ENCODE measurements at places on chromosomes 16 and 17.

GRCh38 chr17:28256881-28257280 is 62.1 kb upstream of the TMEM97 start:
- no peak for DNase-seq

GRCh38 chr17:61485067-61485775 is 33.0 kb downstream of the TBX4 start:
- DNase-seq, result no peak

- DNase-seq, result no peak
Measured at GRCh38 chr17:14346801-14347200, 45.9 kb downstream of the HS3ST3B1 start.

DNA sequence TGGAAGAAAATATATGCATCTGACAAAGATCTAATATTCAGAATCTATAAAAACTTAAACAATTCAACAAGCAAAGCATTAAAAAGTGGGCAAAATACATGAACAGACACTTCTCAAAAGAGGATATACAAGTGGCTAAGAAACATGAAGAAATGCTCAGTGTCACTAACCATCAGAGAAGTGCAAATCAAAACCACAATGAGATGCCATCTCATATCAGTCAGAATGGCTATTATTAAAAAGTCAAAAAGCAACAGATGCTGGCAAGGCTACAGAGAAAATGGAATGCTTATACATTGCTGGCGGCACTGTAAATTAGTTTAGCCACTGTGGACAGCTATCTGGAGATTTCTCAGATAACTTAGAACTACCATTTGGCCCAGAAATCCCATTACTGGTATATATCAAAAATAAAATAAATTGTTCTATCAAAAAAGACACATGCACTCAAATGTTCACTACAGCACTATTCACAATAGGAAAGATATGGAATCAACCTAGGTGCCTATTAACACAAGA is 179.5 kb downstream of the PCTP start:
- DNase-seq, result no peak

DNA sequence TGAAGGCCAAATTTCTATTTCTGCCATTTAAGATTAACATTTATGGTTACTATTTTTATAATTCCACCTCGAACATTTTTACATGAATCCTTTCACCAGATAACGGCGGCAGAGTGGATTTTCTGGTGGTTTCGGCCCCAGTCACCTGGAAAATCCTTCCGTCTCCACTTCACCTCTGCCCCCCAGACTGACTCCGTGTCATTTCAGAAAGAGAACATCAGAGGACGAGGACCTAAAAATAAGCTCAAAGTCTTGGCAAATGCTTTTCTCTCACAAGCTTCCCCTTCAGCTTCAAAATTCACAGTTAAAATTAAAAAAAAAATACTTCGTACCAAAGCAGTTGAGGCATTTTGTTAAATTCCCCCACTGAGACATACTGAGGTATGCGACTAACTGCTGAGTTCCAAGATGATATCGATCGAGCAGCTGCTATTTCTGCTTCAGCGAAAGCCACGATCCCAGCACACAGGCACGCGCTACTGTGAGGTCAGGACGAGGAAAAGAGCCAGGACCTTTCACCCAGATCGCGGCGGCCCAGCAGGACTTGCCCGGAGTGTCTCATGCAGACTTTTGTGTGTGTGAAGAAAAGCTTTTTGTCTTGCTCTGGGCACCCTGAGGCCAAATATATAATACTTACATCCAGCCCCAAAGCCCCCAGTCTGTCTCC is 36.8 kb downstream of the ASPA start:
- no peak for DNase-seq

GRCh38 chr16:86092586-86093480 is 193.9 kb downstream of the IRF8 start:
- no peak for DNase-seq

DNA sequence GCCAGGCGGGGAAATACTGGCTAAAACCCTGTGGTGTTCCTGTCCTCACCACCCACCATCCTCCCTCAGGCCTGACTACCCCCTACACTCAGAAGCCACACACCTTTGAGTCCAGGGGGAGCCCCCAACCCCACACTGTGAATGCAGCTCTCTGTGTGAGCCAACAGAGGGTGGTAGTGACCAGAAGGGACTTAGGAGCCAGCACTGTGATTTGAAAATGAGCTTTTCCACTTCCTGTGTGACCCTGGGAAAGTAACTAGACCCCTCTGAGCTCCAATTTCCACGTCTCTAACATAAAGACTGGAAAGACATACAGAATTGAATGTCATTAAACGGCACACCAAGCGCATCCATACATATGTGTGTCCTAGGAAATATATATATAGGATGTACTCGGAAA is 58.7 kb downstream of the SDK2 start:
- no peak for DNase-seq

DNA sequence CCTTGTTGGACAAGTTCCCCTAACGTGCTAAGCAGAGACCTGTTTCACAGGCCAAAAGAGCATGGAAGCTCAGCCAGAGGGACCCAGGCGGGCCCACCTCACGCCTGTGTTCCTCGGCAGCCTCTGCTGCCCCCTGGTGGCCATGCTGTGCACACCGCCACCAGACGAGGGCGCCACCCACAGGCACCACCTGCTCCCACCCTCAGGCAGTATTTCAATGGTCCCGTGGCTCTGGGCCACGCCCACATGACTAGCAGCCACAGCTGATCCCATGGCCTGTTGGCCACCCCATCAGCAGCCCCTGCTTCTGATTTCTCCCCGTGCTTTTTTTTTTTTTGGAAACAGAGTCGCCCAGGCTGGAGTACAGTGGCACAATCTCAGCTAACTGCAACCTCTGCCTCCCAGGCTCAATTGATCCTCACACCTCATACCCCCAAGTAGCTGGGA is 18.9 kb downstream of the MPG start:
- peak; percentile 89 for DNase-seq

DNA sequence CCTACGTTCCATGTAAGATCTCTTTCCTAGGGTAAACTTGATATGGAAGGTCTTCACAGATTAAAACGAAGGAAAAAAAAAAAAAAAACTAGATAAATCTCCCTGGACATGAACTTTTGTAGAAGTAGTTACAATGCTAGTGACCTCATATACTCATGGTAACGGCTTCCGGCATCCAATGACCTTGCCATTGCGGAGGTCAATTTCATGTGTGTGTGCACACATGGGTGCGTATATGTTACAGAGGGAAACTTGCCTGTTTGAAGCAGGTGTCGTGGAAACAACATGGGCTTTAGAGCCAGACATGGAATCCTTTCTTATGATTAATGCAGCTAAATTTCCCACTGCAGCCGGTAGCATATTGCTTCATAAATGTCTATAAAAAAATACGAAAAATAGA is 435.5 kb downstream of the MAF start:
- no peak for DNase-seq

DNA sequence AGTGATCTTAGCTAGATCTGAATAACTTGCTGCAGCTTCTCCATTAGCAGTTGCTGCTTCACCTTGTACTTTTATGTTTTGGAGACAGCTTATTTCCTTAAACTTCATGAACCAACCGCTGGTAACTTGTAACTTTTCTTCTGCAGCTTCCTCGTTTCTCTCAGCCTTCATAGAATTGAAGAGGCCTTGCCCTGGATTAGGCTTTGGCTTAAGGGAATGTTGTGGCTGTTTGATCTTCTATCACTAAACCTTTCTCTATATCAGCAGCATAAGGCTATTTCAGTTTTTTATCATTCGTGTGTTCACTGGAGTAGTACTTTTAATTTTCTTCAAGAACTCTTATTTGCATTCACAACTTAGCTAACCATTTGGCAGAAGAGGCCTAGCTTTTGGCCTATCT is 21.5 kb upstream of the TMEM92 start:
- DNase-seq, result no peak

- no peak for DNase-seq
Measured at GRCh38 chr16:11651796-11652195, 16.5 kb upstream of the SNN start.

DNA sequence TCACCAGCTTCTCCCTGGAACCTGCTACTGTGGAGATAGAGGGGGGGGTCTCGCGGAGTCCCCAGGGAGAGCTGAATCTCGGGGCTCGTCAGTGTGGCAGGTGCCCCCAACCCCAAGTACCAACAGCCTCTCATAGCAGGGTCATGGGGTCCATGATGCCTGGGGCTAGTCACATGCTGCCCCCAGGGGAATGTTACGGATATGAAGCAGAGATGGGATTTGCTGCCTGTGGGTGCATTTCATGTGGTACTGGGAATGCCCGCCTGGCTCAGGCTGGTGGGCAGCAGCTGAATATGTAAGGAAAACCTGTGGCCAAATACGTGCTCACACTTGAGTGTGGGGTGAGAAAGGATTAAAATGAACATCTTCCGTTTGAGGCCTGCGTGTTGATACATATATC is 49.4 kb downstream of the MEAK7 start:
- DNase-seq, result no peak

- DNase-seq, result no peak
Measured at GRCh38 chr17:73039282-73039681, 53.2 kb downstream of the SLC39A11 start.

GRCh38 chr17:82825540-82826124 is 14.2 kb downstream of the ZNF750 start:
- no peak for DNase-seq

GRCh38 chr17:17387498-17388362 is 84.6 kb downstream of the NT5M start:
- DNase-seq, result no peak

DNA sequence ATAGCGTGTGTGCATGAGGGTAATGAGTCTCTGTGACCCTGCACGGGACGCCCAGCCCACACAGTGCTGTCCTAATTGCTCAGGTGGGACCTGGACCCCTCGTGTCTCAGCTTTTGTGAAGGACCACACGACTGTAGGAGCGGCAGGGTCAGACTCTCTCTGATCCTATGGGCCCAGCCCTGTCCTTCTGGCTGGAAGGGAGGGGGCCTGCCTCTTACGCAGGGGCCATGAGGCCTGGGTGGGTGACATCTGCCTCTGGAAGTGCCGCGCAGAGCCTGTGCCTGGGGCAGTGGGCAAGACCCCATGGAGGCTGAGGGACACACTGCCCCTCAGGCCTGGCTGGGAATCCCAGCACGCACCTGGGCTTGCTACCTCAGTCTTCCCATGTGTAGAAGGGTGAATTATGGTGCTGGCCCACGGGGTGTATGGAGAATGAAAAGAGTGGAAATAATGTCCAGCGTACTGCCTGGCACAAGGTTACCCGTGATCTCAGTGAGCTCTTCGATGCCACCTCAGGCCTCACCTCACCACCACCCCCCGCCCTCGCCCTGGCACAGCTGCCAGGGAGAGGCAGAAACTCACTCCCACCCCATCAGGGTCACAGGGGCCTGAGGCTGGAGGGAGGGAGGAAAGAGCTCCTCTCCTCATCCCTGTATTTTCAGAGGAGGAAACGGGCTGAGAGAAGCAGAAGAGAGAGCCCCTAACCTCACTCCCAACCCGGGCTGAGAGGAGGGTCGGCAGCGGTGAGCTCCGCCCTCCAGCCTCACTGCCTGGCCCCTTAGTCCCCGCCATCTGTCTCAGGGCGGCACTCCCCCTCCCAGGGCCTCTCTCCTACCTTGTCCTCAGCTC is 27.1 kb upstream of the DBNDD1 start:
- no peak for DNase-seq

DNA sequence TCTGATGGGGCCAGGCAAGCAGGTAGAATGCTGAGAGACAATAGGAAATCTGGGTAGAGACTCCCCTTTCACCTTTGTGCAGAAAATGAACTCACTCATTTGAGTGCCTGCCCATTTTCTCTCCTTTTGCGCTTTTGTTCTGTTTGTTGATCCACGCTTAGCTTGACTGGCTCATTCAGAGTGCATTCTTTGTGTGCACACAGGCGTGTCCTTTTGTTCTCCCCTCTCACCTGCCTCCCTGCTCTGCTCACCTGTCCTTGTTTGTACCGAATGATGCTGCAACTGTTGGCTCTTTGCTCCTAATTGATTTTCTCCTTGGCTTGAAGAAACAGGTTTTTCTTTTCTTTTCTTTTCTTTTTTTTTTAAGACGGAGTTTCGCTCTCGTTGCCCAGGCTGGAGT is 15.8 kb downstream of the PGS1 start:
- DNase-seq, result no peak

DNA sequence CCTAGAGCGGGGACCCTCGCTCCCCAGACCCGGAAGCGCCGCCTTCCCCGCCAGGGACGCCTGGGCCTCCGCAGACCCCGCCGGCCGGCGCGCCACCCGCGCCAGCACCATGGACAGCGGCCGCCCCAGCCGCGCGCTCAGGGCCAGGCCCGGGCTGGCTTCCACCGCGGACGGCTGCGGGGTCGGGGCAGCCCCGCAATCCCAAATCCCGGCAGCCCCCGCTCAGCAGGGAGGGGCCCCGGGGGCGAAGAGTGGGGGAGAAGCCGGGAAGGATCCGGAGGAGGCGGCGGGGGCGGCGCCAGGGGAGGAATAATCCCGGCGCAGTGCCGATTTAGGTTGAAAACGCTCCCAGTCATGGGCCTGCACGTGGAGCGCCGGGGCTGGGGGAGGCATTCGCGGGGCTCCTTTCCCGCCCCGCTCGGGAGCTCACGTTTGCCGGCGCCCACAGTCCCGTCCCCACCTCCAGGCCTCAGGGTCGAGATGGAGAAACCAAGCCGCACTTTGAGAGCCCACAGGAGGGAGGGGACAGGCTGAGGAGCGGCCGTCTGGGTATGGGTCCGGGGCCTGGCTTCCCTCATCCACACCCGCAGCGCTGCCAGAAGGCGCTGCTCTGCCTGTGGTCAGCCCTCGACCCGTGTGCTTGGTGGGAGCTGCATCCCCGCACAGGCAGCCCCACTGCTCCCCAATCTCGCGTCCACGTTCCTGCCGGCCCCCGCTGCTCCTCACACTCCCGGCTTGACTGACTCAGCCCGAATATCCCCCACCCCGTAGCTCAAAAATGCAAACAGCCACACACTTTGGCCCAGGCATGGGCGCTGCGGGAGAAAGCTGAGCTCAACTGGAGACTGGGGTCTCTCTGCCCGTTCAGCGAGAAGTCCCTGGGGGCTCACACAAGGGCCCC is 4.7 kb downstream of the FBXL16 start:
- DNase-seq, result no peak

DNA sequence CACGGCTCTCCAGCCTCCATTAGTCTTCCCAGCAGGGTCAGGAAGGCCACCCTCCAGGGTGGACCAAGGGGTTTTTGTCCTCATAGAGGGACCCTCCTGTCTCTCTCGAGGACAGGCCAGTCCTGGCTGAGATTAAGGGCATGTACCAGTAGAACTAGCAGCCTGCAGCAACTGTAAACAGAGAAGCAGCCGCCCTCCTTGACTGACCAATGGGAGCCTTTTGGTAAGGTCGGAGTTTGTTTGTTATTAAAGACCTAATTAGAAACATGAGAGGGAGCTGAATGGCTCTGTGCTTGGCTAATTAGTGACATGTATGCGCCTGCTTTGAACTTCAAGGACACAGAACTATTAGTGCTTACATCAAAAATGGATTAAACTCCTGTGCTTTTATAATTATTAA is 80.0 kb downstream of the CCDC182 start:
- DNase-seq, result no peak

- DNase-seq, result no peak
Measured at GRCh38 chr17:82985973-82986372, 93.4 kb upstream of the METRNL start.

GRCh38 chr16:50146479-50147435 is 6.3 kb upstream of the TENT4B start:
- no peak for DNase-seq

- no peak for DNase-seq
Measured at GRCh38 chr16:1199347-1200013, 25.6 kb downstream of the TPSG1 start.
